T-helper 1 cell (primary cell): ENCODE measurements at places on chromosomes 4 and X.

GRCh38 chr4:16119981-16120380 is 36.2 kb upstream of the PROM1 start:
- DNase-seq: no peak

DNA sequence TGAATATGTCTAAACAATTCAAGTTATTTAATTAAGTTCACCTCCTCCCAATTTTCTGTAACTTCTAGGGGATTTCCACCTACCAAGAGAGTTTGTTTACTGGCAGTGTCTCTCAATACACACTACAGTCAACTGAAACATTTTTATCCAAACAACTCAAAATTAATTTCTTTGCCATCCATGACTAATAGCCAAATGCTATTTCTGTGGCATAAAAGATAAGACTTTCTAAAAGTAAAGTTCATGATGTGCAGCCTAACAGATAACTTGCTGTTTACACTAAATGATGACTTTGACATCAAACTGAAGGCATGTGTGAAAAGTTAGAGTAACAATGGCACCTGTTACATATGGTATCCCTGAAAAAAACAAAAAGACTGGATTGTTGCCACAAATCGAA is 7.3 kb downstream of the TAB3 start:
- no peak for DNase-seq

- DNase-seq: no peak
Measured at GRCh38 chrX:108025376-108025775, 19.5 kb upstream of the VSIG1 start.

- no peak for DNase-seq
Measured at GRCh38 chr4:6242271-6243029, 27.2 kb upstream of the WFS1 start.

DNA sequence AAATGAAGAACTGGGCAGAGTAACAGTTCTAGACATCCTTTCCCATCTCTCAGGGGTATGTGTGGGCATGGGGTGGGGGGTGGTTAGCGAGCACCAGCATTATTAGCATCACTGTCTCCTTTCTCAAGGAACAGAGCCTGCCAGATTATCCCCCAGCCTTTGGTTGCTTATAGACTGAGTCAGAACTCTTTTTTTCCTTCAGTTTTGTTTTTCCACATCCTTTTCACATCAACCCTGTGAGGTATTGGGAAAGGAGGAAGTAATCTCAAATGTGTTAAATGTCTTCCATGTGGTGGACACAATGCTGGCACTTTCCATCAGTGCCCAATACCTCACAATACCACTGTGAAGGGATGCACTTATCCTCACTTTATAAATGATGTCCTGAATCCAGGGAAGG is 3.1 kb upstream of the FGF16 start:
- no peak for DNase-seq

DNA sequence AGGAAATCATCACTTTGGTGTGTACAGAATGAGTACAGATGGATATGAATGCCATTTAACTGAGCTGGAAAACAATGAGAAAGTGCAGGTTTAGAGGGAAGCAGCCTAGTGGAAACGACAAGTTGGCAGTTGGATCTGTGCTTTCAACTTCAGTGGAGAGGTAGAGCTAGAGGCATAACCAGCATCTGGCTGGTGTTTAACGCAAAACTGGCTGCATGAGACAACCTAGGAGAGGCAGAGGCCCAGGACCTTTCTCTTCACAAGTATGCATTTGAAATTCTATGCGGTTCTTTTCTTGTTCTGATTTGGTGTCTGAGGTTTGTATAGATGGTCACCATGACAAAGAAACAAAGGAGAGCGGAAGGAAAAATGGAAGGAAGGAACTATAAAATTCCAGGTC is 63.1 kb downstream of the ANXA5 start:
- no peak for DNase-seq

DNA sequence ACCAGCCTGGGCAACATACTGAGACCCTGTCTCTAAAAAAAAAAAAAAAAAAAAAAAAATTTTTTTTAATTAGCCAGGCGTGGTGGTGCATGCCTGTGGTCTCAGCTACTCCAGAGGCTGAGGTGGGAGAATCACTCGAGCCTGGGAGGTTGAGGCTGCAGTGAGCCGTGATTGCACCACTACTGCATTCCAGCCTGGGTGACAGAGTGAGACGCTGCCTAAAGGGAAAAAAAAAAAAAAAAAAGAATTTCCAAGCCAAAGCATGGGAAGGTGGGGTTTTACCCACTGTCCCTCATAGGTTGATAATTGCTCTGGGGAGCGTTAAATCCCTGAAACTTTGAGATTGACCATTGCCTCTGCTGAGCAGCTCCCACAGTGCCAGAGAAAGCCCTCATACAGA is 427.5 kb downstream of the BCOR start:
- no peak for DNase-seq

DNA sequence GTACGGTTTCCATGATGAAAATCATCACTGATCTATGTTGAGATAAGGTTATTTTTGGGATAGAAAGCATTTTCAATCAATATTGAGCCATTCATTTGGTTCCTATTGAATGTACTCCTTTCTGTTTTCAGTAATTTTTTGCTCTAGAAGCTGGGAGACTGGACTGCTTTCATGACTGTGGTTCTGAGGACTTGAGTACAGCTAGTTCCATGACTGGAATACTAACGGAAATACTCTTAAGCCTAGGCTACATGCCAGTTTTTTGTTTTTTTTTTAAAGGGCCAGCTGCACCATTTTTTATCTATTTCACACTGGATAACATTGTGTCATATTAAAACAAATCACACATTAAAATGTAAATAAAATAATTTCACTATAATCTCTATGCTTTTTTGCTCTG is 16.7 kb downstream of the PRR32 start:
- no peak for DNase-seq
